ENCODE measurements at places on chromosomes 13 and 19. TPM values are rescaled to one million over a fixed set of nuclear protein-coding genes. Genes with fewer than 3 reads are reported as not detected.

- H3K4me3 ChIP-seq: no peak overlapping the region
- no peaks in the 10 kb centered on the region for H3K27me3 ChIP-seq
- DNase-seq: no peak
- H3K4me1 ChIP-seq: peaks cover 66% of the 10 kb centered on the region
- peak overlapping the region; percentile 63 for H3K27ac ChIP-seq
These were observed 9.3 kb downstream of the RPS9 start for GRCh38 chr19:54209811-54210494.

- H3K36me3 ChIP-seq: no peaks in the 10 kb centered on the region
- DNase-seq: peak; percentile 87
- H3K27ac ChIP-seq: peak overlapping the region; percentile 88
- no peaks in the 10 kb centered on the region for H3K27me3 ChIP-seq
- peaks cover 76% of the 10 kb centered on the region for H3K4me1 ChIP-seq
These were observed 77.1 kb downstream of the GNG7 start for GRCh38 chr19:2625434-2625833.

DNA sequence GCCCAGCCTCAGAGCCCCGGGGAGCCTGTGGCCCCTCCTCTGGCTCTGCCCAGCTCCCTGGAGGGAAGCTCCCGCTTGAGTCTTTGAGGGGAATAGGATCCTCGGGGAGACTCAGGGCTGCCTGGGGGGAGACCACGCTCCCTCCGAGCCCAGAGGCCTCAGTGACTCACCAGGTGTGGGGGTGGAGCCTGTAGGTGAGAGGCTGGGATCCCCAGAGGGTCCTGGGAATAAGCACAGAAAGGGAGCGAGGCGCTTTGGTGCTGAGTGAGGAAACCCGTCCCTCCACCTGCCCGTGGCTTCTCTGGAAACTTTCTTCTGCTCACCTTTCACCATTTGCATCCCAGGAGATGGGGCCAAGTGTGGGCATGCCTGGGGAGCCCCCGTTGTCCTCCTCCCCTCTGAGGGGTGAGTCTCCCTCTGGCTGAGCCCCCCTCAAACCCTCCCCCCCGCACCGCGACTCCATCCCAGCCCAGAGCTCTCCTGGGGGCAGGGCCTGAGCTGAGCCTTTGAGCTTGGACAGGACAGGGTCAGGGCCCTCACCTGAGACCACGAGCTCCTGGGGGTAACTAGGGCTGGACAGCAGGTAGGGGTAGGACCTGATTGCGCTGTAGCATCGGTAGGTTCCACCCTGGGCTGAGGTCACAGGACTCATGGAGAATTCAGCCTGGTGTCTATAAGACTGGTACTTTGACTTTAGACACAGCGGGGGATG is 2.7 kb downstream of the LILRB5 start:
- H3K36me3 ChIP-seq: no peaks in the 10 kb centered on the region
- H3K4me3 ChIP-seq: no peak overlapping the region
- no peak for DNase-seq
- H3K4me1 ChIP-seq: no peaks in the 10 kb centered on the region
- H3K27me3 ChIP-seq: peaks cover 21% of the 10 kb centered on the region
- no peak overlapping the region for H3K27ac ChIP-seq

Gene PSG7
- total RNA-seq: not detected

Gene ZBTB32
- total RNA-seq: 6.9 TPM

- peaks cover 22% of the 10 kb centered on the region for H3K4me1 ChIP-seq
- H3K4me3 ChIP-seq: peak overlapping the region; percentile 84
- peak; percentile 85 for DNase-seq
- no peaks in the 10 kb centered on the region for H3K36me3 ChIP-seq
These were observed 5.2 kb upstream of the LMNB2 start for GRCh38 chr19:2461751-2462634.

- H3K4me1 ChIP-seq: no peaks in the 10 kb centered on the region
- no peak overlapping the region for H3K27ac ChIP-seq
- no peaks in the 10 kb centered on the region for H3K27me3 ChIP-seq
- no peaks in the 10 kb centered on the region for H3K36me3 ChIP-seq
- no peak for DNase-seq
These were observed 11.3 kb downstream of the FBXO27 start for GRCh38 chr19:39021063-39021462.

Gene FBN3
- not detected for total RNA-seq

- no peak overlapping the region for H3K4me3 ChIP-seq
- DNase-seq: no peak
- no peaks in the 10 kb centered on the region for H3K27me3 ChIP-seq
These were observed 22.6 kb downstream of the FAM124A start for GRCh38 chr13:51244637-51245405.

- H3K27me3 ChIP-seq: no peaks in the 10 kb centered on the region
- H3K36me3 ChIP-seq: no peaks in the 10 kb centered on the region
- no peak overlapping the region for H3K4me3 ChIP-seq
- no peak overlapping the region for H3K27ac ChIP-seq
- DNase-seq: no peak
These were observed 563.1 kb downstream of the EFNB2 start for GRCh38 chr13:105972306-105972721.

Gene ZNF560
- not detected for total RNA-seq

- peaks cover 97% of the 10 kb centered on the region for H3K4me1 ChIP-seq
- no peak overlapping the region for H3K27ac ChIP-seq
- no peaks in the 10 kb centered on the region for H3K27me3 ChIP-seq
- DNase-seq: no peak
- H3K4me3 ChIP-seq: no peak overlapping the region
These were observed 9.1 kb downstream of the FOXO1 start for GRCh38 chr13:40657307-40657706.

GRCh38 chr19:36032251-36033104 is at the start of gene CLIP3:
Gene CLIP3, minus strand, starts transcription at chr19:36032873. Its CDS starts 516 bp downstream, at chr19:36032357.
- H3K27me3 ChIP-seq: peaks cover 12% of the 10 kb centered on the region
- H3K27ac ChIP-seq: peak within 1 kb of the TSS; percentile 67
- peaks cover 36% of the 10 kb centered on the region for H3K36me3 ChIP-seq

- H3K4me3 ChIP-seq: no peak overlapping the region
- H3K27me3 ChIP-seq: no peaks in the 10 kb centered on the region
- H3K36me3 ChIP-seq: no peaks in the 10 kb centered on the region
- no peak overlapping the region for H3K27ac ChIP-seq
These were observed 23.2 kb upstream of the GPC5 start for GRCh38 chr13:91375116-91375729.

Gene DIAPH3
- total RNA-seq: 1.8 TPM

Gene PRR20B
- total RNA-seq: not detected

Gene ARHGEF7
- total RNA-seq: 151 TPM

Gene FREM2
- 0.93 TPM for total RNA-seq

Gene IGLON5
- total RNA-seq: not detected

Gene C13orf42
- total RNA-seq: 0.43 TPM

GRCh38 chr13:76503766-76504165 is 382.4 kb downstream of the KCTD12 start:
- no peaks in the 10 kb centered on the region for H3K27me3 ChIP-seq
- H3K4me3 ChIP-seq: no peak overlapping the region
- no peaks in the 10 kb centered on the region for H3K36me3 ChIP-seq
- no peak overlapping the region for H3K27ac ChIP-seq

- H3K27me3 ChIP-seq: no peaks in the 10 kb centered on the region
- H3K36me3 ChIP-seq: no peaks in the 10 kb centered on the region
These were observed 348.8 kb downstream of the GPC5 start for GRCh38 chr13:91747186-91747585.

Gene CNOT3
- total RNA-seq: 40.7 TPM

DNA sequence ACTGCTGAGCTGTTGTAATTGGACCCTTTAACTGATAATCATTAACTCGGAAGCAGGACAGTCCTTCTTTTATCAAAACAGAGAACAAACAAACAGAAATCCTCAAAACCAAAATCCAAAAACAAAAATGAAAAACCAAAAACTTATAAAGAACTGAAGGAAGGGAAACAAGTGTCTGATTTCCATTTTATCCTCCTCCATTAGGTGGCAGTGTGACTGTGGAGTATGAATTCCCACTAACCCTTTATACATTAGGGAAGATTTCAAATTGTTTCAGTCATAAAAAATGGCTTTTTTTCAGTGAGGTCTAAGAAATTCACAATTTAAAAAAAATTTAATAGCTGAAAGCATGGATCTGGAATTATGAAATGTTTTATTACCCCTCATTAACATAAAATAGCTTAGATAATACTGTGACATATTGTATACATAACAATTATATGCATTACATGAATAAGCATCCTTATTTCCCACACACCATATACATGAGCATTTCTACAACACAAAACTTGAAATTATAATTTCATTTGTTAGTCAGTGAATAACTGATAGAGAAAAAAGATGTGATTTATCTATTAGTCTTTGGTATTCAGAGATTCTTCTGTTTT is 1074.3 kb upstream of the PCDH9 start:
- H3K4me1 ChIP-seq: no peaks in the 10 kb centered on the region
- no peak overlapping the region for H3K4me3 ChIP-seq
- H3K27me3 ChIP-seq: no peaks in the 10 kb centered on the region
- DNase-seq: no peak
- H3K36me3 ChIP-seq: no peaks in the 10 kb centered on the region

GRCh38 chr19:3368848-3369336 is 2.5 kb downstream of the NFIC start:
- H3K27ac ChIP-seq: peak overlapping the region; percentile 94
- no peak for DNase-seq
- peaks cover 87% of the 10 kb centered on the region for H3K4me1 ChIP-seq
- H3K36me3 ChIP-seq: no peaks in the 10 kb centered on the region
- H3K4me3 ChIP-seq: no peak overlapping the region

Data from spleen (tissue), 13 donors.